ENCODE measurements at places on chromosomes 7 and 10.
A peak's percentile ranks its signal among the peaks of the same experiment; 100 is the strongest.

- DNase-seq: no peak
These were observed 83.5 kb upstream of the PRKG1 start for GRCh38 chr10:50990568-50991455.

GRCh38 chr10:12771981-12772760 is 229.3 kb downstream of the CCDC3 start:
- no peak for DNase-seq

- DNase-seq: no peak
These were observed 512 bp downstream of the FAM24B start for GRCh38 chr10:122878799-122879338.

DNA sequence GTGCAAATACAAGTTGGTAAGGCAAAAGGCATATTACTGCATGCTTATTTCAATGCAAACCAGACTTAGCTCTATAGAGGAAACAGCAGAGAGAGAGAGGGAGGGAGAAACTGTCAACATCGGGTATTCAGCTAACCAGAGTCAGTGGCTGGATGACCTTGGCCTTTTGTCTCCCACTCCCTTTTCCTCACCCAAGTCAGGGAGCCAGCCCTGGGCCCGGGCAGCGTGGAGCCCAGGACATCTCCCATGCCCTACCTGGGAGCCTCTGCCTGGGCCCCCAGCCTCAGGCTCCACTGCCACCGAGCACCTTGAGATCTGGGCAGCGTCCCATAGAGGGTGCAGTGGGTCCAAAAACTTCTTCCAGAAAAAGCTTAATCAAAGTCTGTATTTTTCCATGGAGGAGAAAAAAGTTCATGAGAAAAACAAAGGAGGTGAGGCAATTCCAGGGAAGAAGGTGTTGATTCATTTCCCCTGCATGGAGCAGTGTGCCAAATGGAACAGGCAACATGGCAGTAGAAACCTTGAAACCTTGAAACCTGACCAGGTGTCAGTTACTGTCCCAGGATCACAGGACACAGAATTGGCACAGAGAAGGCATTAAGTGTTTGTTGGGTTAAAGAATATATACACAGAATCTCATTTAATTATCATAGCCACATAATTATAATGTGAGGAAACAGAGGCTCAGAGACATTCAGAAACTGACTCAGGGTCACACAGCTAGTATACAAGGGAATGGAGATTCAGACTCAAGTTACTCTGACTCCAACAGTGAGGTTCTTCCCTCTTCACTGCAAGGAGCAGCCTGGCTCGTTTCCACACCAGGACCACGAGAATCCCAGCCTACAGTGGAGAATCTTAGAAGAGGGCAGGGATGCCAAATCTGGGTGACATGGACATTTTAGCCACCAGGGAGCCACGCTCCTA is 5.8 kb upstream of the NCOA4 start:
- DNase-seq: no peak

GRCh38 chr10:78362406-78363022 is 328.9 kb downstream of the RPS24 start:
- no peak for DNase-seq

GRCh38 chr10:126504063-126504760 is 115.9 kb upstream of the ADAM12 start:
- peak; percentile 24 for DNase-seq

DNA sequence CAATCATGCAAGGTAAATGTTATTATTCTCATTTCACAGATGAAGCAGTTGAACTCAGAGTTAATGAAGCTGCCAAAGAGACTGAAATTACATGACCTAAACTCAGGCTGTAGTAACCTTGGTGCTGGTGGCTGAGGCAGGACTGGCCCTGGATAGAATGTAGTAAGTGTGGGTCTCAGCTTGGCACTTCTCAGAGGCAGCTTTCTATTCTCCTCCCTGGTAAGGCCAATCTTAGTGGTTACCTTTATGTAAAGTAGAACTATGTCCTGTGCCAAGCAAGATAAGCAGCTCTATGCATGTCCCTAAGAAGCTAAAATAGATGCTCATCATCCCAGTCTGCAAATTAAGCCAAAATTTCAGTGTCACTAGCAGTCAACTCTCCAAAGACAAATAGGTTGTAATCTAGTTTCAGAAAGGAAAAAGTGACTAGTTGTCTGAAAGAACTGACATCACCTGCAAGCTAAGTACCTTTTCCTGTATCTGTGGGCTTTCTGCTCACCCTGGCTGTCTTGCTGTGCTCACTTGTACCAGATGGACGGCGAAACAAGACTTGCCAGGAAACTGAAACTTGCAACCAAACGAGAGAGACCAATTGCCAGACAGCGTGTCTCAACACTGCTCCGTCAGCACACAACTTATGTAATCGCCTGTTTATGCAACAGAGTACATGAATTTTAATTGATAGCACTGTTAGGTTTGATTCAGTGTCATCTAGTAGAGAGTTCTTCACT is 43.7 kb downstream of the CH25H start:
- DNase-seq: no peak

DNA sequence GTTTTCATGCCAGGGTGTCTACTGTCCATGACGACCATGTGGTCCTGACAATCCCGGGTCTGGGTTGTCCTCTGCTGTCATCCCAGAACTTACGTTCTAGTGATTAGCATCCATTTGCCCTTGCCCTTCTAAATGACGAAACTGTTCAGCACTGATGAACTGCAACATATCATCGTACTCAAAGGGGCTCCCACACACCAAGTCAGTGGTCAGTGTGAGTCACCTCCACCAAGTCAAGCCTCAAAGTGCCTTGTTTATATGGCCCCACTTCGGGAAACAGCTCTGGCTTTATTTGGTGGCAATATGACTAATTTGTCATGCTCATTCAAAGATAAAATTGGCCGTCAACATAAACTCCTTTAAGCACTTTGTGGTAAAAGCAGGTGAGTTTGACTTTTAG is 110.7 kb downstream of the FRMD4A start:
- no peak for DNase-seq

GRCh38 chr7:105985229-105985628 is 22.2 kb downstream of the CDHR3 start:
- no peak for DNase-seq

GRCh38 chr7:52525772-52526341 is 509.6 kb upstream of the POM121L12 start:
- no peak for DNase-seq

- no peak for DNase-seq
These were observed 72.0 kb downstream of the FAM53B start for GRCh38 chr10:124672181-124672638.

DNA sequence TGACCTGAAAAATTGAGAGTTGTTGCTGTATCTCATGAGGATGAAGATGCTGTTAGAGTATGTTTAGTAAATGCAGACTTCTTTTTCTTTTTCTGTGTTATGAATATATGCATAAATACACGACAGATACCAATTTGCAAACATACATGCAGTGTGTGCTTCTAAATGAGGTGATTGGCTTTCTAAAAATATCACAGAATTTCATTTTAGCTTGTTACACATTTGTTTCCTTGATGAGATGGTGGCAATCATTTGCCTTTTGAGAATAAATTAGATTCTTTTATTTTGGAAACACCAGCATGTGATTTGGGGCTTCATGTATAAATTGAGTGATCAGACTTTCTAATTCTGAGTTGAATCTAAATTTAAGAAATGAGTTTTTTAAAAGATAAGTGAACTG is 29.7 kb downstream of the CCNY start:
- no peak for DNase-seq

DNA sequence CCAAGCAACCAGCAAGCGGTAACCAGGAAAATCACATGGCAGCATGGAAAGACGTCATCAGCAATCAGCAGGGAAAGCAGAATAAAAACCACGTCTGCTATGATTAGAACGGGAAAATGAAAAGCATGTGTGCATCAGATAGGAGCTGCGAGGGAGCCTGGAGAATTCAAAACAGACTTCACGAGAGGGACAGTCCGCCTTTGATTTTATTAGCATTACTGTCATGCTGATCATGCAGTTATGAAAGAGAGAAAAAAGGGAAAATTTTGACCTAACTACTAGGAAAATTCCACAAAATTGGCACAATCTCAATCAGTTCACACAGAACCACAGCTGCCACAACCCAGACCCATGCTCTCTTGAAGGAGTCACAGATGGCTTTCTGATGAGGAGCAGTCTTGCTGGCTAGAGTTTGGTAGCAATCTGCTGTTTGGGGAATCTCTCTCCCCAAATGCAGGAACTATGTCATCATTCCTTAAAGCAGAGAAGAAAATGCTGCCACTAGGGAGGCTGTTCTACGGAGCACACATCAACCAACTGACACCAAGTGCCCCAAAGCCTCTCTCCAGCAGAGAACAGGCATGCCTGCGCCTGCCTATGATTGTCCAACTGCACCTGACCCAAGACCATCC is 295.9 kb downstream of the TNS3 start:
- peak; percentile 28 for DNase-seq

- no peak for DNase-seq
These were observed 36.6 kb downstream of the BNIP3 start for GRCh38 chr10:131944976-131945695.

GRCh38 chr10:71900441-71901180 is 49.6 kb upstream of the PSAP start:
- DNase-seq: no peak

GRCh38 chr7:95691464-95691863 is 80.9 kb upstream of the DYNC1I1 start:
- no peak for DNase-seq

DNA sequence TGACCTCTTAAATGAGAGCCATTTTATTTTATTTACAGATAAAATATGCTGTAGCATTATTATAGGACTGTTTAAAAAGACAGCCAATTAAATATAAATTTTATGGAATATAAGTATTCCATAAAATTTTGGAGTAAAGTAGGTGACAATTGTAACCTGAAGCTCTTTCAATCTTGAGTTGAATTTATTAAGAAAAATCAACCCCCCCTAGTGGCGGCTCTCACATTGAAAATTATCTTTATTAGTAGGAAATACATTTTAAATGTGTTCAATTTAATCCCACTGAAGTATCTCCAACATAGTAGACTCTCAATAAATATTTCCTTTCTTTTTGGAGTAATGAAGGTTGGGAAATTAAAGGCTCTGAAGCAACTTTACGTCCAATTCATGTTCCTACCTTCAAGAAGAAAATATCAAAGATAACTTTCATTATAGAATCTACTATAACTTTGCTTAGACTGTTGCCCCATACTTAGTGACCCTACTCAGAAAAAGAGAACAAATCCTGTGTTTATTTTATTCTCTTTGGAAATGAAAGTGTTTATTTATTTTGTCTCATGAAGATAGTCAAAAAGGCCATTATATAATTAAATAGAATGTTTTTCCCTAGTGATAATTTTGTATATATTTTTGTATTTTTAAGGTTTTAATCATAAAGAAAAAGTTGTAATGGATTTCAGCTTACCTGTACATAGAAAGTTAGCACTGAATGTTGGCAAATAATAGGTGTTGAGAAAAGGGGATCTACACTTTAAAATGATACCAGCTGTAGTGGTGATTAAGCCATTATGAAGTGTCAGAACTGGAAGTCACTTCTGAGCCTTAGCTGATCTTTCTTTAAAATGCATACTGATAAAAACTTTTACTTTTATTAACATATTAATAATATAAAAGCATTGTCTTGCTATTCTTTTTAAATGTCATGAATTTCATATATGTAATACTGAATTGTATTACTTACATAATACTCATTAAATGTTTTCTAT is 3.3 kb downstream of the AHR start:
- DNase-seq: no peak

DNA sequence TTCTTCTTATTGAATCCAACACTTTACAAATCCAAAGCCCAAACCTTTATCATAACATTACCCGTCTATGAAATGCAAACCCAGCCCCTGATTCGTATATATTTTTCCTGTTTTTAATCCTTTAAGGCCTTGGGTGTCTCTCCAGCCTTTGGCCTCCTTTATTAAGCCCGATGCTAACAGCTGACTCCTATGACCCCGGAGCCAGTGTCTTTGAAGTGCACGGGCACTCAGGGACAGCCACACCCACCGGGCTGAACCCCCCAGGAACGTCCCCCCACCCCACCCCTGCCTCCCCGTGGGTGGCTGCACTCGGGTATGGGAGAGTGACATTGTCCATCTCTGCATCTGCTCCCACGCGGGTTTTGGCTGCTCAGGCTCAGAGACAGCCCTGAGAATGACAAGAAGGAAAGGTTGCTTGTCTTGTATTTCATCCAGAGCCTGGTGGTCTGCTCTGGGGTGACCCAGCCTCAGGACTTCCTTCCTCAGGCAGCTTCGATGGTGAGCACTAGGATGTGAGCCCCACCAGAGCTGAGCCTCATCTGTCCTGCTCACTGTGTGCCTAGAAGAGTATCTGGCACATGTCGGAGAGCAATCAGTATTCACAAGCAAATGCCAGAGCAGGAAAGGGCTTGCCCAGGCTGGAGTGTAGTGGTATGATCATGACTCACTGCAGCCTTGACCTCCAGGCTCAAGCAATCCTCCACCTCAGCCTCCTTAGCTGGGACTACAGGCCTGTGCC is 210.4 kb downstream of the SKIDA1 start:
- DNase-seq: no peak

GRCh38 chr7:132352800-132353199 is 223.5 kb downstream of the PLXNA4 start:
- DNase-seq: no peak

DNA sequence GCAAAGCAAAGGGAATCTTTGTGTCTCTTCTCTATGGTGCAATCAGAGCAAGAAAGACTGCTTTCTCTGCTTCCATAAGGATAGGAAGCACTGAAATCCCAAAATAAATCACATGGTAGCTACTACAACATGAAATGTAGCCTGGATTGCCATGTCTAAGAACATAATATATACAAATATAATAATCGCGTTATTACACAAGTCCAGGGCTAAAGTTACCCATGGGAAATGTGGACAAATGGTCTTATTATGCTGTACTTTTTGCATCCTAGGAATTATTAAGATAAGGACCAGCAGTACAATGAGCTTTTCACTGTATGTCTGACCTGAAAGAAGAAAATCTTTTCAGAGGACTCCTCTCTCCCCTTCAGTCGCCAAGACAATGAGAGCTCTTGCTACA is 23.5 kb upstream of the PPP3CB start:
- DNase-seq: no peak

DNA sequence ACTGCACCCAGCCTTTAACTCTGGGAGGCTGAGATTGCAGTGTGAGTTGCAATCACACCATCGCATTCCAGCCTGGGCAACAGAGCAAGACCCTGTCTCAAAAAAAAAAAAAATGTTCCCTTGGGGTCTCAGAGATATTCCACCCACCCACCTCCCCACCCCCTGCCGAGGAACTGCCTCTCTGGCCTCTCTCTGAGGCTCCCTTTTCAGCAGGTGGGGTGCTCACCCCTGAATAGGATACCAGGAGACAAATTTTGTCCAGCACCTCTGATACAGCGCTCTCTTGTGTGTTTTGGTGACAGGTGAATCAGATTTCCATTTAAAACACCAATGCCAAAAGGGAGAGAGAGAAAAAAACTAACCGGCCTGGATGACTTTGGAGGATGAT is 92.6 kb upstream of the KIF5B start:
- DNase-seq: no peak

- DNase-seq: no peak
These were observed 238.5 kb downstream of the ZMYND11 start for GRCh38 chr10:373526-374309.

Data from HS-5 (cell line).